Stimulated activated CD4-positive, alpha-beta T cell treated with anti-CD3 and anti-CD28 coated beads, Interleukin-1b, Interleukin-23, amount 100 ng/mL, for 1 hour (primary cell): ENCODE measurements at places on chromosomes 12 and 14.

- DNase-seq: no peak
Observed at GRCh38 chr14:28773861-28774691, 7.5 kb downstream of the FOXG1 start.

DNA sequence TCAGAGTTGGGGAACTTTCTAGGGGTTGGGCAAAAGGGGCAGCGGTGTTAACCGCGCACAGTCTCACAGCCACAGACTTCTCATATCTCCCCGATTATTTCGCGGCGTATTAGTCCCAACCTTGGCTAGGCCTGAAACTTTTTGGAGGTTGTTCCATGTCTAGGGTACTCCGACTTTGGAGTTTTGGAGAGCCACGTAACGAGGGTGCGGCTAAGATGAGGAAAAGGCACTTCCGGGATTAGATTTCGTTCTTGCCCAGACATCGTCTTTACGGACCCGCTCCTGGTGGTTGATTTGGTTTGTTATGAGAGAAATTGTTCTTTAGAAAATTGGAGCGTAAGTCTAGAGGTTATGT lies 513 bp downstream of the CCNK start:
- no peak for DNase-seq

DNA sequence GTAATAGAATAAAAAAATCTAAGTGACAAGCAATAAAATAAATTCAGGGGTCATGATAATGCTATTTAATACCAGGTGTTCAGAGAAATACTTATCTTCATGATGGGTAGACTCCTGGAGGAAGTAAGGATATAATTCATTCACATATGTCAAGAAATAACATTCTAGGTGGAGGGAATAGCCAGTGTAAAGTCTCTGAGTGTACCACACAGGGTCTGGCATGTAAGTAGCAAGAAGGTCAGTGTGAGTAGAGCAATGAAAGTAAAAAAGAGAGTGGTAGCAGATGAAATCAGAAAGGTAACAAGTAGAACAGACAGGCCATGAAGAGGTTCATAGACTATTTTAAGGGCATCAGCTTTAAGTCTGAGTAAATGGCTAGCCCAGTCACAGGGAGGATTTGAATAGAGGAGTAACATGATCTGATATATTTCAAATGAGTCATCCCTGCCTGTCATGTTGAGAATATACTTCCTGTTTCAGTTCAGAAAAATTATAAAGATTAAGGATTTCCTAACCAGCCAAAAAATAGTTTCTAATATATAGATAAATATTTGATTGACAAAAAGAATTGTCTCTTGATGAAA lies 519.9 kb downstream of the C12orf50 start:
- DNase-seq: no peak

DNA sequence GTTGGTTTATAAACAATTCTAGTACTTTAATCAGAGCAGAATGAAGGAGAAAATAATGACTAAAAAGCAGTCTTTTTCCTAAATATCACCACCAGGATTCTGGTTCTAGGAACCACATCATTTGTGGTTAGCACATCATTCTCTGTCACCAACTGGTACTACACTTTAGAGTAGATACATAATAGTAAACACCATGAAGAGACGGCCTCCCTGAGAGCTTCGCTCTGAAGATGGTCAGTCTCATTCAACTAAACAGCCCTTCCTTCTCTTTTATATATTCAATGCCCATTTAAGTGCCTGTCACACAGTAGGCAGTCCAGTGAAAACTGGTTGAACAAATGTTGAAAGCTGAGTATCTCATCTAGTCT lies 10.9 kb downstream of the SLC38A2 start:
- no peak for DNase-seq

DNA sequence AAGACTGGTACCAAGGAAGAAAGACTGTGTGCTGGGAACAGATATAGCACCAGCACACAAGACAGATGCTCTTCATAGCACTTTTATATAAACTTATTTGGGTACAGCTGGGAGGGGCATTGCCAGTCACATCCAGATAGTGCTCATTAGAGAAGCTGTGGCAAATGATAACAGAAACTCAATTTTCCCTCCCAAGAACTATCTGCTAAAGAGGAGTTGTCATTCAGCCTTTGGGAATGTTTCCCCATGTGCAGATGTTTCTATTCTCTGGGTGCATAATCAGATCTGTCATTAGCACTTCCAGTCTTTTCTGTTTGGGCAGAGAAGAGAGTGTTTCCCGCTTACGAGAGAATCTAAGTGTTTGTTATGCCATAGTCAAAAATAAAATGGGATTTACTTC lies 714.9 kb upstream of the MDGA2 start:
- no peak for DNase-seq
